ENCODE measurements at places on chromosomes 5 and 9. TPM values are rescaled to one million over a fixed set of nuclear protein-coding genes. Genes with fewer than 3 reads are reported as not detected.
A peak's percentile ranks its signal among the peaks of the same experiment; 100 is the strongest.

GRCh38 chr5:77424921-77425320 lies 67.2 kb downstream of the WDR41 start:
- no peak overlapping the region for H3K4me3 ChIP-seq
- H3K27ac ChIP-seq, result no peak overlapping the region
- H3K4me1 ChIP-seq, result no peaks in the 10 kb centered on the region
- no peak for DNase-seq
- H3K36me3 ChIP-seq, result peaks cover 37% of the 10 kb centered on the region

DNA sequence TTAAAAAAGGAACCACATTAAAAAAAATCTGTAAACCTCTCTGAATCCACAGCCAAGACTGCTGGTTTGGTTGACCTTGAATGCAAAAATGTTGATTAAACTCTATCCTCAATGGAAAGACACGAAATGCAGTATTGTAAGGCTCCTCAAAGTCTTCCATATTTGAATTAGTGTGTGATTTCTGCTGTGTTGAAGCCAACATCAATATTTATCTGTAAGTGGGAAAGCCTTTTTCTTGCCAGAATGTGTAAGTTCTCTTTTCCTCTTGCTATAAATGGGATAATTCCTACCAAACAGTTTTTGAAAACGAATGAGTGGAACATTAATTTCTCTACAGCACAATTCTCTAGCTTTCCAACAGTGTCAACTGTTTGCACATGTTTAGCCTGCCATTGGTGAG lies 422.1 kb upstream of the TNC start:
- no peak overlapping the region for H3K4me3 ChIP-seq
- H3K4me1 ChIP-seq, result no peaks in the 10 kb centered on the region
- no peaks in the 10 kb centered on the region for H3K27me3 ChIP-seq
- no peaks in the 10 kb centered on the region for H3K36me3 ChIP-seq
- DNase-seq, result no peak
- no peak overlapping the region for H3K27ac ChIP-seq

DNA sequence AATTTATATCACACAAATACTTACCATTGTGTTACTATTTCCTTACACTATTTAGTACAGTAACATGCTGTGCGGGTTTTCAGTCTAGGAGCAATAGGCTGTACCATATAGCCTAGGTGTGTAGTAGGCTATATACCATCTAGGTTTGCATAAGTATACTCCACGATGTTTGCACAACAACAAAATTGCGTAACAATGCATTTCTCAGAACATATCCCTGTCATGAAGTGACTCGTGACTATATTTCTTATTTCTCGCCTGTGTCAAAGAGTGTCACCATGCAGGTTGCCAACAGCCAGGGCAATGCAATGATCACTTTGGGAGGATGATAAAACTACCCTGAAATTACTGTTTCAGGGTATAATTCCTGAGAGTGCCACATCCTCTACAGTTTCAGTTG lies 65.6 kb upstream of the CD180 start:
- H3K27me3 ChIP-seq, result no peaks in the 10 kb centered on the region
- DNase-seq, result no peak
- no peak overlapping the region for H3K4me3 ChIP-seq
- H3K27ac ChIP-seq, result no peak overlapping the region

The PCDHGA4 gene
- polyA plus RNA-seq, result 0.04 TPM

GRCh38 chr5:140791089-140791488 lies 3.6 kb upstream of the PCDHA2 start:
- no peaks in the 10 kb centered on the region for H3K4me1 ChIP-seq
- no peak for DNase-seq
- H3K4me3 ChIP-seq, result no peak overlapping the region
- H3K27me3 ChIP-seq, result peaks cover 37% of the 10 kb centered on the region

The NR2F1-AS1 gene
- 6.2 TPM for polyA plus RNA-seq

The MLLT3 gene
- polyA plus RNA-seq, result 2.8 TPM

The FOXD4L5 gene
- polyA plus RNA-seq, result not detected

The HINT2 gene
- 73.6 TPM for polyA plus RNA-seq

The TTC1 gene
- polyA plus RNA-seq, result 36.1 TPM

DNA sequence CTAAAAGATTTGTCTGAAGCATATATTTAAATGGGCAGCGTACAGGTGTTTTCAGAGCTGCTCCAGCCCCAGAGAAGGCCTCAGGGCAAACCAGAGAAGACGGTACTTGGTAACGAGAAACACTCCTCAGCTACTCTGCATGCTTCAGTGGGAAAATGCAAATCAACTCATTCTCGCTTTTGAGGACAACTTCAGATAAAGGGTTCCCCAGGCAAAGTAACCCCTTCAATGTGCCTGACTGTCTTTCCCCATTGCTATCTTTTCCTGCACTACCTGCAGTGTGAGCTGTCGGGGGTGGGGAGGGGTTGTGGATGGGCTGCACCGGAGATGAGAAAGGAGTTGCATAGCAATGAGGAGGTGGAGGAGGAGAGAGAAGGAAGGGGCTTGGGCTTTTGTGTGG lies 339.7 kb upstream of the CLINT1 start:
- H3K4me3 ChIP-seq, result no peak overlapping the region
- H3K27me3 ChIP-seq, result no peaks in the 10 kb centered on the region
- H3K36me3 ChIP-seq, result no peaks in the 10 kb centered on the region
- peaks cover 13% of the 10 kb centered on the region for H3K4me1 ChIP-seq
- no peak for DNase-seq
- no peak overlapping the region for H3K27ac ChIP-seq

The SNCAIP gene
- polyA plus RNA-seq, result 6.9 TPM

DNA sequence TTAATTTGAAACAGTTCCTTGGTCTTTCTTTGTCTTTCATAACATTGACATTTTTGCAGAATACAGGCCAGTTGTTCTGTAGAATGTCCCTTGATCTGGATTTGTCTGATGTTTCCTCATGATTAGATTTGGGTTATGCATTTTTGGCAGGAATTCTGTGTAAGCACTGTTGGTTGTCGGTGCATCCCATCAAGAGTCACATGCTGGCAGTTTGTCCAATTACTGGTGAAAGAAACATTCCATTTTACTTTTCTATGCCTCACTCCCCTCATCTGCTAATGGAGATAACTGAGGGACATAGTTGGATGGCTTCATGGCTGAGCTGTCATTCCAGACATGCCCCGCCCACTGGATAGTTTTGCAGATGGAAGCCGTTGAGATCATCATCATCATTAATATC lies 7.6 kb upstream of the ZNF618 start:
- no peaks in the 10 kb centered on the region for H3K4me1 ChIP-seq
- no peak overlapping the region for H3K4me3 ChIP-seq
- H3K36me3 ChIP-seq, result no peaks in the 10 kb centered on the region
- no peak overlapping the region for H3K27ac ChIP-seq
- no peaks in the 10 kb centered on the region for H3K27me3 ChIP-seq

GRCh38 chr5:128274441-128274840 lies 190.9 kb downstream of the SLC12A2 start:
- no peak overlapping the region for H3K27ac ChIP-seq
- H3K36me3 ChIP-seq, result no peaks in the 10 kb centered on the region
- H3K27me3 ChIP-seq, result no peaks in the 10 kb centered on the region
- H3K4me1 ChIP-seq, result no peaks in the 10 kb centered on the region
- DNase-seq, result no peak

- no peaks in the 10 kb centered on the region for H3K36me3 ChIP-seq
- no peak overlapping the region for H3K27ac ChIP-seq
- H3K4me1 ChIP-seq, result peaks cover 5% of the 10 kb centered on the region
- H3K4me3 ChIP-seq, result no peak overlapping the region
- DNase-seq, result no peak
- H3K27me3 ChIP-seq, result no peaks in the 10 kb centered on the region
Observed at GRCh38 chr5:76745670-76746069, 29.7 kb downstream of the F2R start.

GRCh38 chr5:58156361-58156760 lies 303.5 kb downstream of the PLK2 start:
- H3K27me3 ChIP-seq, result no peaks in the 10 kb centered on the region
- H3K36me3 ChIP-seq, result no peaks in the 10 kb centered on the region
- H3K4me1 ChIP-seq, result no peaks in the 10 kb centered on the region
- no peak overlapping the region for H3K27ac ChIP-seq
- DNase-seq, result no peak
- H3K4me3 ChIP-seq, result no peak overlapping the region

DNA sequence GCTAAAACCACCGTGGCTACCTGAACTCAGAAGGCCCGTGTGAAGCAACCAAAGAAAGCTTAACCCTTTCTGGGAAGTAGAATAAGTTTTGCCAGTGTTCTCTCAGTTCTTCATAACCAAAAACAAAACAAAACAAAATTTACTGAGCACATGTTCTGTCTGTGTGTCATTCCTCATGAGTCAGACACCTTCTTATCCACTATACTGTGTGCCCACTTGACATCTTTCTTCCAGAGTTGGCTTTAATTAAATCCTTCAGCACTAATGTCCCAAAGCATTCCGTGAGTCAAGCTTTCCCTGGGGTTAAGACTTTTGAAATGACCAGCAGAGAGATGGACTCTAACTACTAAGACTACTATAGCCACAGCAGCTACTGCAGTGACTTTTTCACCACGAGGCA lies 61.3 kb downstream of the GLIS3 start:
- H3K27ac ChIP-seq, result peak overlapping the region; percentile 40
- no peaks in the 10 kb centered on the region for H3K36me3 ChIP-seq
- H3K4me1 ChIP-seq, result peaks cover 7% of the 10 kb centered on the region
- no peak for DNase-seq

- peaks cover 29% of the 10 kb centered on the region for H3K27me3 ChIP-seq
- peaks cover 46% of the 10 kb centered on the region for H3K4me1 ChIP-seq
- peak within 1 kb of the TSS; percentile 65 for H3K4me3 ChIP-seq
- peak; percentile 88 for DNase-seq
Observed at GRCh38 chr5:140042643-140043507, at the start of gene NRG2. NRG2 (minus strand) TSS chr5:140043299.

The PCDHB2 gene
- polyA plus RNA-seq, result 0.29 TPM

- no peaks in the 10 kb centered on the region for H3K27me3 ChIP-seq
- peaks cover 74% of the 10 kb centered on the region for H3K4me1 ChIP-seq
- no peak for DNase-seq
- H3K27ac ChIP-seq, result peak overlapping the region; percentile 69
- H3K4me3 ChIP-seq, result no peak overlapping the region
- H3K36me3 ChIP-seq, result no peaks in the 10 kb centered on the region
Observed at GRCh38 chr5:142981886-142982820, 212.0 kb downstream of the ARHGAP26 start.

The BARHL1 gene
- not detected for polyA plus RNA-seq

DNA sequence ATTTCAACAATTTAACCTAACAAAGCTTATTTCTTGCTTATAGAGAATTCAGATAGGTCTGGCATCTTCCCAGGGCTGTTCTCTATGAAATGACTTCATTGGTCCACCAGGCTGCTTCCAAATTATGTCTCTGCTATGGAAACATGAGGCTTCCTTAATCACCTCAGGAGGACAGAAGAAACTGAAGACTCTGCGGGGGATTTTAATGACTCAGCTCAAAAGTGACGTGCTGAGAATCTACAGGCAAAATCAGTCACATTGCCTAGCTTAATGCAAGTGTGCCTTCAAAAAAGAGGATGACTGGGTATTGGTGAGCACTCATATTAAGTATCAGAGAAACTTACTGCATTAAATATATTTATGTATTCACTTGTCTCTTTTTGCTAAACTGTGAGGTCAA lies 315.5 kb upstream of the RGMB start:
- H3K4me3 ChIP-seq, result no peak overlapping the region
- no peaks in the 10 kb centered on the region for H3K4me1 ChIP-seq
- H3K36me3 ChIP-seq, result no peaks in the 10 kb centered on the region
- no peak for DNase-seq
- H3K27ac ChIP-seq, result no peak overlapping the region

The LRSAM1 gene
- 13.5 TPM for polyA plus RNA-seq

DNA sequence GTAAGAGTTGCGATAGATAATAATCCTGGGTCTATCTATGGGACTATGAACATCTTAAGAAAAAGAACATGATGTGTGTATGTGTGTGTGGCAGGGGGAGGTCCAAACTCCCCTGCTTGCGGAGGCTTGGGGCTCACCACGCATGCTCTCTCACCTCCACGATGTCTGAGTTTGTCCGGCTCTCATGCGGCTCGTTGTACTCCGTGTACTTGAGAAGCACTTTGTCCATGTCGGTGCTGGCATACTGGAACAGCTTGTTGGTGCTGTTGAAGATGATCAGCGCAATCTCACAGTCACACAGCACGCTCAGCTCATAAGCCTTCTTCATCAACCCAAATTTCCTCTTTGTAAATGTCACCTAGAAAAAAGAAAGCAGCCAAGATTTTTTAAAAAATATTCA lies 78.5 kb downstream of the MEF2C start:
- peak; percentile 59 for DNase-seq
- H3K27ac ChIP-seq, result no peak overlapping the region
- H3K4me1 ChIP-seq, result peaks cover 12% of the 10 kb centered on the region

The TEK gene
- polyA plus RNA-seq, result 2.6 TPM

The OBP2B gene
- polyA plus RNA-seq, result 0.38 TPM

DNA sequence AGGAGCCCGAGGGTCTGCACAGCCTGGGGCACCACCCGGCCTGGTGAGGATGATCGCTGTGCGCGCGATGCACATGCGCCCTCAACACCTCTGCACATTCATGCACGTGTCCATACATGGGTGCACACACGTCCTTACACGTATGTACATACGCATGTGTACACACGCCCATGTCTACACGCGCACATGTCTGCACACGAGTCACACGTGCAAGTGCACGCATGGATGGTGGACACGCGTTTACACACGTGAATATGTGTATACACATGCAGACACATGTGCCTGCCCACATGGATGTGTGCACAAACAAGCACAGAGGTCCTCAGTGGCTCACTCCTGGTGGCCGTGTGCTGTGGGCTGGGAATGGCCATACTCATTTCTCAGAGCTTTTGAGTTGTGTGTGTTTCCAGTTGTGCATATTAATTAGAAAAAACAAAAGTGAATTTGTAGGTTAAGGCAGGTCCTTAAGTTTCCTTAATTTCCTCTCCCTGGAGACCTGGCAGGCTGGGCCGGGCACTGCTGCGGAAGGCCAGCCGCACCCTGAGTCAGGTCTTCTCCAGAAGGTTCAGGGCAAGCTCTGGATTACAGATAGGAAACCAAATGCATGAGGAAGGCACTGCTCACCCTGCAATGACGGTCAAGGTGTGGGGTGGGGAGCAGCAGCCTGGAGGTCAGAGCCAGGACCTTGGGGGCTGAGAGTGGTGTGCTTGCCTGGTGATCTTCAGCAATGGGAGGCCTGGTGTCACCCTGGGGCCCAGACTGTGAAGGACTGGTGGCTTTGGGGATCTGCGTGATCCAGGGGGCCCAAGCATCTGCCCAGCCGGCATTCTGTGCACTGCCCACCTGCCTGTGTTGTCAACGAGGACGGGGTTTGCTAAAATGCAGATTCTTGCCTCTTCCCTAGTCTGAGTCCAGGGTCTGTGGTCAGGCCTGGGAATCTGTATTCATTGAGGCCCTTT lies 1.3 kb upstream of the RNU6ATAC start:
- DNase-seq, result peak; percentile 92
- H3K4me1 ChIP-seq, result peaks cover 5% of the 10 kb centered on the region
- H3K36me3 ChIP-seq, result no peaks in the 10 kb centered on the region
- no peak overlapping the region for H3K4me3 ChIP-seq

- no peak overlapping the region for H3K4me3 ChIP-seq
- no peaks in the 10 kb centered on the region for H3K36me3 ChIP-seq
- no peak for DNase-seq
Observed at GRCh38 chr5:103475629-103476240, 86.9 kb downstream of the NUDT12 start.
